Suprapubic skin (tissue), 4 donors: ENCODE measurements at places on chromosomes 2 and 18. TPM values are rescaled to one million over a fixed set of nuclear protein-coding genes. Genes with fewer than 3 reads are reported as not detected.

DNA sequence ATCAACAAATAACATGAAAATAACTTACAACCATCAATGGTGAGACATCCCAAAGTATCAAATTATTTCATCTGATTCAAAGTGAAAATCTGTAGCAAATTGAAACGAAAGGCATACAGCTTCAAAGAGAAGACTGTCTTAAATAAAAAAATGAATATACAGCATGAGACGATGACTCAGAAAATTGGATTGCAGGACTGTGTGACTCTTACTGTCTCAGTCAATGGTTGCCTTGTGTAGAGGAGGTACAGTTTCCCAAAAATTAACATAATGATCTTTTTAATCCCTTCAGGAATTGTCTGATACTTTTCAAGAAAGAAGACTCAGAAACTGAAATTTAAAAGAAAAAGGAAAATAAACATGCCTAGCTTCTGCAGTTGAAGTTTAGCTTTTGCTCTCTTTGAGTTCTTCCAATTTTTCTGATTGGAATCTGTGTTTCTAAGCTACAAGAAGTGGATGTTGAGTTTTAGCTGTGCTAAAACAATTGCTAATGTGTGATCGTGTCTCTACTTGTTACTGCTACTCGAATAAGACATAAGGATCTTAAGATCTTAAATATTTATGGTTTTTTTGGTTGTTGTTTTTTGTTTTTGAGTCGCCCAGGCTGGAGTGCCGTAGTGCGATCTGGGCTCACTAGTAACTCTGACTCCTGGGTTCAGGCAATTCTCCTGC lies 41.1 kb upstream of the EPB41L3 start:
- H3K36me3 ChIP-seq, result no peaks in the 10 kb centered on the region
- no peak for DNase-seq
- no peak overlapping the region for H3K4me3 ChIP-seq
- no peaks in the 10 kb centered on the region for H3K27me3 ChIP-seq

- H3K27me3 ChIP-seq, result no peaks in the 10 kb centered on the region
- no peaks in the 10 kb centered on the region for H3K36me3 ChIP-seq
- no peak for DNase-seq
- no peak overlapping the region for H3K4me3 ChIP-seq
- peaks cover 89% of the 10 kb centered on the region for H3K4me1 ChIP-seq
These were observed 5.1 kb downstream of the CEP68 start for GRCh38 chr2:65061146-65061909.

SF3B6 gene
- 79.0 TPM for total RNA-seq

CD8B gene
- total RNA-seq, result 1.2 TPM

DNA sequence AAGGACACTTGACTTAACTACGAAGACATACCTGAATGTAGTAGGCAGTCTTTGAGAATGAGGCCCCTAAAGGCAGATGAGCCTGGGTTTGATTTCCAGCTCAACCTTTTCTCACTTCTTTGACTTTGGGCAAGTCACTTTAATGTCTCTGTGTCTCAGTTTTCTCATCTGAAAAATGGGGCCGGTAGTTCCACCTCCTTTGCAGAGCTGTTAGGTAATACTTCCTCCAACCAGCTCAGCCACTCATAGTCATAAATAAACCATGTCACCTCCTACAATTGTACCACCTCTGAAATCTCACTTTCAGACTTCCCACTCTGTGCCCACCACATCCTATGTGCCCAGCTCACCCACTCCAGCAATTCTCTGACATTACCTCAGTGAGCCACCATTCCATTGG lies 10.4 kb downstream of the ARHGAP25 start:
- peaks cover 31% of the 10 kb centered on the region for H3K4me1 ChIP-seq
- H3K27ac ChIP-seq, result no peak overlapping the region
- H3K36me3 ChIP-seq, result no peaks in the 10 kb centered on the region
- no peak overlapping the region for H3K4me3 ChIP-seq

GRCh38 chr2:107001964-107002696 lies 116.2 kb upstream of the ST6GAL2 start:
- H3K4me1 ChIP-seq, result no peaks in the 10 kb centered on the region
- no peaks in the 10 kb centered on the region for H3K36me3 ChIP-seq
- DNase-seq, result no peak
- no peaks in the 10 kb centered on the region for H3K27me3 ChIP-seq
- H3K4me3 ChIP-seq, result no peak overlapping the region

SOWAHC gene
- 57.8 TPM for total RNA-seq

- peak overlapping the region; percentile 2 for H3K27ac ChIP-seq
- H3K4me3 ChIP-seq, result no peak overlapping the region
- H3K36me3 ChIP-seq, result no peaks in the 10 kb centered on the region
- DNase-seq, result no peak
- H3K27me3 ChIP-seq, result no peaks in the 10 kb centered on the region
These were observed 2.9 kb upstream of the PTPN4 start for GRCh38 chr2:119756837-119757236.

GPR45 gene
- not detected for total RNA-seq

- H3K36me3 ChIP-seq, result no peaks in the 10 kb centered on the region
- no peaks in the 10 kb centered on the region for H3K4me1 ChIP-seq
- no peak overlapping the region for H3K27ac ChIP-seq
- peaks cover 4% of the 10 kb centered on the region for H3K27me3 ChIP-seq
- DNase-seq, result no peak
These were observed 4.3 kb upstream of the GPR45 start for GRCh38 chr2:105237045-105237765.

VWA3B gene
- not detected for total RNA-seq

EMILIN2 gene
- total RNA-seq, result 4.3 TPM

DNA sequence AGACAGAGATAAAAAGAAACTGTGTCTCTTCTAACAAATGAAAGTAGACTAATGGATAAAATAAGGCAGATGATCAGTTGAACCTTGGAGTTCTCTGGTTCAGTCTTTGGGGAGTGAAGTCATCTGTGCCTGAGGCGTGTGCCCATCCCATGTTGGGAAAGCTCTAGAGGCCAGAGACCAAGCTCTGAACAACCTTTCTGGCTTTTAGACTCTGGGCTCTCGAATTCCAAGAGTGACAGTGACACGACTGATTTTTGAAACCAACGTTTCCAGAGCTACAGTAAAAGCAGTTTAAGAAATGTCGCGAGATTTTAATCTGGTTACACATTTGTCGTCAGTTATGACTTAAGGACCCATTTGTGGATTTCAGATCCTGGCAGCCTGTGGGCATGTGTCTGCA lies 83.7 kb upstream of the APCDD1 start:
- H3K4me3 ChIP-seq, result no peak overlapping the region
- DNase-seq, result no peak
